Right ventricle myocardium superior (tissue), 1 donor: ENCODE measurements at places on chromosomes 12 and 14. TPM values are rescaled to one million over a fixed set of nuclear protein-coding genes. Genes with fewer than 3 reads are reported as not detected.

The CD163 gene
- total RNA-seq = 72.0 TPM

The PIANP gene
- 0.35 TPM for total RNA-seq

The SCN8A gene
- total RNA-seq = 0.13 TPM

The SLC5A8 gene
- total RNA-seq = not detected

The ABCB9 gene
- 3.9 TPM for total RNA-seq

The GPR132 gene
- total RNA-seq = 1.3 TPM

The CACNA1C gene
- total RNA-seq = 151 TPM

The CRIP2 gene
- total RNA-seq = 1,011 TPM

The BCL2L14 gene
- not detected for total RNA-seq

The PLA2G1B gene
- total RNA-seq = not detected

The KRT72 gene
- not detected for total RNA-seq

The ASB2 gene
- 297 TPM for total RNA-seq

The SLC8B1 gene
- 12.3 TPM for total RNA-seq
